ENCODE measurements at places on chromosomes 4 and X.

GRCh38 chrX:106341823-106342222 lies 173.7 kb downstream of the PWWP3B start:
- no peak for DNase-seq

GRCh38 chr4:8528713-8529112 lies 51.5 kb upstream of the GPR78 start:
- DNase-seq: no peak

- no peak for DNase-seq
Observed at GRCh38 chrX:117120700-117121099, 657.9 kb upstream of the CT83 start.

- DNase-seq: no peak
Observed at GRCh38 chr4:139825523-139826014, 159.9 kb downstream of the MGST2 start.

- DNase-seq: no peak
Observed at GRCh38 chrX:125651426-125651825, 331.8 kb downstream of the TEX13C start.

GRCh38 chr4:170025523-170026252 lies 507 bp downstream of the MFAP3L start:
- DNase-seq: no peak

GRCh38 chrX:4655743-4656142 lies 942.3 kb upstream of the PRKX start:
- no peak for DNase-seq
